ENCODE measurements at places on chromosomes 6 and 20. TPM values are rescaled to one million over a fixed set of nuclear protein-coding genes. Genes with fewer than 3 reads are reported as not detected.

VEGFA gene
- total RNA-seq: 48.1 TPM

SCRT2 gene
- total RNA-seq: not detected

BCAS1 gene
- not detected for total RNA-seq

SLC4A11 gene
- 1.6 TPM for total RNA-seq

ATP9A gene
- 1.2 TPM for total RNA-seq

CLVS2 gene
- total RNA-seq: not detected

- H3K27me3 ChIP-seq: peaks cover 12% of the 10 kb centered on the region
- H3K4me1 ChIP-seq: no peaks in the 10 kb centered on the region
- no peak overlapping the region for H3K4me3 ChIP-seq
- no peaks in the 10 kb centered on the region for H3K36me3 ChIP-seq
- no peak for DNase-seq
Observed at GRCh38 chr6:279341-280029, 12.8 kb upstream of the DUSP22 start.

DNA sequence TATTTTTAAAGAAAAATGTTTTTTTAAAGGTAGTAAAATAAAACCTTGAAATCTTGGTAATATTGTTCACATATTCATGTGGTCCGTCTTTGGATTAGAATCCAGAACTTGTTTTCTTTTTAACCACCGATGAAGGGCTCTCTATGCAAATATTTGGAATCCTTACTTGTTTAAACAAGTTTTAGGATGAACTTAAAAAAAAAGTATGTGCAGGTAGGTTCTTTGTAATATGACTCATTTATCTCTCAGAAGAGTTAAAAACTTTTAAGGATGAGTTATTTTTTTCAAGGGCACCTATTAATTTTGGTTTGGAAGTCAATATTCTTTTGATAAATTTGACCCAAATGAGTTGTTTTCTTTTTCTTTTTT lies 8.9 kb downstream of the DSP start:
- no peak overlapping the region for H3K27ac ChIP-seq
- no peaks in the 10 kb centered on the region for H3K36me3 ChIP-seq
- H3K27me3 ChIP-seq: peaks cover 44% of the 10 kb centered on the region
- DNase-seq: no peak

DNA sequence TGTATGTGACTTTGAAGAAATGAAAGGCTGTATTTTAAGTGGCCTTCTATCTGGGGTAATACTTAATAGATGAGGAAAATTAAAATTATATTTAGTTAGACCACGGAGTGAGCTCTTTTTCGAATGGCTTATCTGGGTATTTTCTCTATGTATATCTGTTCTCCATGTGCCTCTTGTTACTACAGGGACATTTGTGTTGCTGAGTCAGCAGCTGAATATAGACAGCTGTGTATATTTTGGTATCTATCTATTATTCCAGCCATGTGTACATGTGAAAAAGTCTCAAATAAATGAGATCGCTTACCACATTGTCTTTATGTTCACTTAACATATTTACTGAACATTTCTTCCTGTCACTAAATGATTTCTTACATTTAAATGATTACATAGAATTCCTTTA lies 57.2 kb downstream of the TMEM200A start:
- H3K4me1 ChIP-seq: peaks cover under 1% of the 10 kb centered on the region
- no peaks in the 10 kb centered on the region for H3K27me3 ChIP-seq
- no peak overlapping the region for H3K27ac ChIP-seq
- no peak overlapping the region for H3K4me3 ChIP-seq

GRCh38 chr20:22562620-22563019 lies 21.8 kb downstream of the FOXA2 start:
- H3K27me3 ChIP-seq: peaks cover 34% of the 10 kb centered on the region
- H3K36me3 ChIP-seq: peaks cover 3% of the 10 kb centered on the region
- no peak overlapping the region for H3K27ac ChIP-seq
- H3K4me3 ChIP-seq: no peak overlapping the region
- DNase-seq: no peak
- H3K4me1 ChIP-seq: no peaks in the 10 kb centered on the region

- peak overlapping the region; percentile 62 for H3K4me3 ChIP-seq
- H3K36me3 ChIP-seq: no peaks in the 10 kb centered on the region
- H3K27me3 ChIP-seq: no peaks in the 10 kb centered on the region
Observed at GRCh38 chr6:235763-236360, 56.4 kb upstream of the DUSP22 start.

GRCh38 chr6:7920425-7920824 lies 9.8 kb upstream of the TXNDC5 start:
- no peak for DNase-seq
- H3K4me3 ChIP-seq: no peak overlapping the region

DNA sequence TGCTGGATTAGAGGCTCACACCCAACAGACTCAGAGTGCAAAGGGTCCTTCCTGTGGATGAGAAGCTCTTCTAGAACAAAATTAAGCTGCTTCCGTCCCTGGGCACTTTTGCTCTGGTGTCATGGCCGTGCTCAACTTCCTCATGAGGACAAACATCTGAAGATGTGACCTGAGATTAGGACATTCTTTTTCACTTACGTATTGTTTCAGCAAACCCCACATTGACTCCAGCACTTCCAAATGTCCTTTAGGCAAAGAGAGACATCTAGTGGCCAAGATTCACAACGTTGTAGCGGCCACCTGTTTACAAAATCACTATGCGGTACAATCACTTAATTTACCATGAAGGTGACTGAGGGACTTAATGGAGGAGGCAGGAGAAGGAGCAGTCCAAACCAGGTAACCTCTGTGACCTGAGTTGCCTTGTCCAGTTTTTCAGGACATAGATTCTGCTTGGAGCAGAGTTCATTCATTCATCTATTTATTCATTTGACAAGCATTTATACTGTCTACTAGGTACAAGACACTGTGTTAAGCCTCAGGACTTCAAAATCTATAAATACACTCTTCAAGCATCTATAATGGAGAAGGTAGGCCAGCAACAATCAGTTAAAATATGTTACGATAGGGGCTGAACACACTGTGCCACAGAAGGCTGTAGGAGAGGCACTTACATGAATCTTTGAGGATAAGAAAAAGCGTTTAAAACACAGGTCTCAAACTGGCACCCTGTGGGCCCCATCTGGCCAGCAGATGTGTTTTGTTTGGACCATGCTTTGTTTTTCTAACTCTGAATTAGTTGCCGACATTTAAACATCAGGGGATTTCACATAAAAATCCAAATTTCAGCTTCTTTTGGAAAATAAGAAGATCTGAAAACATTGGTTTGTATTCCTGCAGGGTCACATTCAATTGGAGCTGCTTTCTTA lies 5.6 kb upstream of the ADGRF1 start:
- H3K27ac ChIP-seq: no peak overlapping the region
- DNase-seq: peak; percentile 31
- peaks cover 5% of the 10 kb centered on the region for H3K27me3 ChIP-seq
- peaks cover 1% of the 10 kb centered on the region for H3K4me1 ChIP-seq
- H3K36me3 ChIP-seq: no peaks in the 10 kb centered on the region

- H3K4me3 ChIP-seq: no peak overlapping the region
- DNase-seq: no peak
- H3K27me3 ChIP-seq: peaks cover 2% of the 10 kb centered on the region
- peaks cover 2% of the 10 kb centered on the region for H3K4me1 ChIP-seq
Observed at GRCh38 chr6:4606821-4607704, 169.1 kb upstream of the CDYL start.

DNA sequence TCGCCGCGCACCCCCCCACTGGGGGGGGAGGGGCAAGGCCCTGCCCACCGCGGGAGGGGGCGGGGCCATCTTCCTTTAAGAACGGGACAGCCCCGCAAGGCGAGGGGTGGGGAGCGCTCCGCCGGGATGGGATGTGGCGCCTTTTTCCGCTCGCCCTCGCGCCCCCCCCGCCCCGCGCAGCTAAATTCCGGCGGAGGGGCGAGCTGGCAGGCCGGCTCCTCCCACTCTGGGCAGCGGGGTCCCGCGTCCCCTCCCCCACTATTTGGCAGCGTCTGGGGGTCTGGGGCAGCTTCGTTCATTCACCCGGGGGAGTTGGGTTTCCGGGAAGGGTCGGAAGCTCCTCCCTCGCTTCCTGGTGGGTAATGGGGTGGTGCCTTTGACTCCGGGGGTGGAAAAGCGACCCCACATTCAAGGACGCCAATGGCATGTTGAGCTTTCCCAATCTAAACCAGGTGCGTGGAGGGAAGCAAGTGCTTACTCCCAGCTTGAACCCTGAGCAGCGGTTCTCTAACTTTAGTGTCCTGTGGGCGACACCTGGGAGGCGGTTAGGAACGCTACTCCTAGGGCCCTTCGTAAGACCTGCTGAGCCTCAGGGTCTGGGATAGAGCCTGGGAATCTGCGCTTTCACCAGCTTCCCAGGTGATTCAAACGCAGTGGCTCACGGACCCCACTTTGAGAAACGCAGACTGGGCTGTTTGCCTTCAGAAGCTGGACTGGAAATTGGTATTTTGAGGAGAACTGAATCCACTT lies 927 bp downstream of the ASXL1 start:
- DNase-seq: peak; percentile 81
- no peaks in the 10 kb centered on the region for H3K27me3 ChIP-seq
- peak overlapping the region; percentile 90 for H3K4me3 ChIP-seq
- H3K36me3 ChIP-seq: peaks cover 24% of the 10 kb centered on the region
- H3K4me1 ChIP-seq: peaks cover 78% of the 10 kb centered on the region

Measured in activated CD4-positive, alpha-beta memory T cell treated with anti-CD3 and anti-CD28 coated beads, Interleukin-2, amount 10 ng/mL, durations not matched to agents 7 days and 5 days (primary cell).